Central memory CD8-positive, alpha-beta T cell (primary cell): ENCODE measurements at places on chromosomes 2 and 18.

GRCh38 chr2:164706522-164706921 lies 85.2 kb upstream of the GRB14 start:
- H3K4me1 ChIP-seq, result no peaks in the 10 kb centered on the region
- no peak for DNase-seq
- no peaks in the 10 kb centered on the region for H3K36me3 ChIP-seq
- H3K4me3 ChIP-seq, result no peak overlapping the region
- no peak overlapping the region for H3K27ac ChIP-seq

GRCh38 chr18:27447930-27448329 lies 262.8 kb upstream of the CHST9 start:
- DNase-seq, result no peak
- H3K27me3 ChIP-seq, result no peaks in the 10 kb centered on the region
- H3K27ac ChIP-seq, result no peak overlapping the region
- no peaks in the 10 kb centered on the region for H3K4me1 ChIP-seq

DNA sequence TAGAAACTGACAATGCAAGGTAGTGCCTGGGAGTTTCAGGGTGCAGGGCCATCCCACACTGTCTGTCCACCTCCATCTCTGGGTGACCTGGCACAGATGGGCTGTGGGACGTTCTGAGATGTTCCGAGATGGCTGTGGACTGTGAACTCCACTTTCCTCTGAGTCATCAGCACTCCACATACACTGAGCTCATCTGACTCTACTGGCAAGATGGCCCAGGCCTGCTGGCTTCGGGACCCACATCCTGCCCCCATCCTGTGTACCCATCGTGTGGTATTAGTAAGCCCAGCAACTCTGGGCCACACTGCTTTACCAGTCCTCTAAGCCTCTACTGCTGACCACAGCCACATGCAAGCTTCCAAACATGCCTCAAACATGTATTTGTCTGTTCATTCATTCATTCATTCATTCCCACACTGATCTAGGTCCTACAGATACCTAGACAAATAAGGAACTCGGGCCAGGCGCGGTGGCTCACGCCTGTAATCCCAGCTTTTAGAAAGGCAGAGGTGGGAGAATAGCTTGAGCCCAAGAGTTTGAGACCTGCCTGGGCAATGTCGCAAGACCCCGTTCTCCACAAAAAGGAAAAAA lies 124.8 kb upstream of the CXCR4 start:
- H3K4me1 ChIP-seq, result peaks cover 46% of the 10 kb centered on the region
- no peak for DNase-seq
- H3K36me3 ChIP-seq, result peaks cover 10% of the 10 kb centered on the region
- H3K27ac ChIP-seq, result peak overlapping the region; percentile 94
- H3K4me3 ChIP-seq, result peak overlapping the region; percentile 28

GRCh38 chr18:50649821-50650220 lies 89.9 kb downstream of the MAPK4 start:
- no peaks in the 10 kb centered on the region for H3K36me3 ChIP-seq
- no peaks in the 10 kb centered on the region for H3K4me1 ChIP-seq
- DNase-seq, result no peak
- H3K27ac ChIP-seq, result no peak overlapping the region

DNA sequence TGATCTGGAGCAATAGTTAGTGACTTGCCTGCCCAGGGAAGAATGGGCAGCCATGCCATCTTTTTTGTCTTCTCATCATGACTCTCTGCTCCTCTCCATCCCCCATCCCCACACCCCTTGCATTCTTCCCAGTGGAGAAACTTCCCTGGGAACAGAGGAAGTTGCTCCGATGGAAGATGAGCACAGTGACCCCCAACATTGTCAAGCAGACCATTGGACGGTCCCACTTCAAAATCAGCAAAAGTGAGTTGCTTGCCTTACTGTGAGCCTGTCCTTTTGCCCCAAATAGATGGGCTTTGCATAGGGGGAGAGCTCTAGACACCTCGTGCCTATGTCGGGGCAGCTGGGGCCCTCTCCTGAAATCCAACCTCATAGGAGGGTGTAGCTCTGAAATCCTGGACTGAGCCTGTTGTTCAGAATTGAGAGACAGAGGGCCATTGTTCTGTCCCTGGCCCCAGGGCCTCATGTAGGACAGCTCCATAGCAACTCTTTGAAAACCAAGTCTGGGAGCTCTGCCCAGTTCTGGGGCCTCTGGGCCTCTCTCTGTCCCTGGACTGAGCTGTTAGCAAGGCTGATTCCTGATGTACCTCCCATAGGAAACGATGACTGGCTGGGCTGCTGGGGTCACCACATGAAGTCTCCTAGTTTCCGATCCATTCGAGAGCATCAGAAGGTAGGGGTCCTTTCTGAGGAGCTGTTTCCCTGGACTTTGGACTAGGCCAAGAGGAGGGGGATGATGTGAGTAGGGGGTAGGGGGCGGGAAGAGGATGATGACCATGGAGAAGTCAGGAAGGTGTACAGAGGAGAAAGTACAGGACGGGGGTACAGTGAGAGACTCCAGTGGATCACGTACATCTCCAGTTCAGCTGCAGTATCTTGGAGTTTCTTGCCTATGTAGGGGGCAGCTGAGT lies 35.2 kb downstream of the TTLL4 start:
- H3K36me3 ChIP-seq, result peaks cover 23% of the 10 kb centered on the region
- no peak for DNase-seq
- H3K27ac ChIP-seq, result no peak overlapping the region
- H3K4me3 ChIP-seq, result no peak overlapping the region

GRCh38 chr2:118103951-118104940 lies 16.0 kb downstream of the INSIG2 start:
- H3K4me3 ChIP-seq, result no peak overlapping the region
- DNase-seq, result no peak
- no peaks in the 10 kb centered on the region for H3K27me3 ChIP-seq
- H3K27ac ChIP-seq, result no peak overlapping the region
- peaks cover 5% of the 10 kb centered on the region for H3K4me1 ChIP-seq
- peaks cover 22% of the 10 kb centered on the region for H3K36me3 ChIP-seq

DNA sequence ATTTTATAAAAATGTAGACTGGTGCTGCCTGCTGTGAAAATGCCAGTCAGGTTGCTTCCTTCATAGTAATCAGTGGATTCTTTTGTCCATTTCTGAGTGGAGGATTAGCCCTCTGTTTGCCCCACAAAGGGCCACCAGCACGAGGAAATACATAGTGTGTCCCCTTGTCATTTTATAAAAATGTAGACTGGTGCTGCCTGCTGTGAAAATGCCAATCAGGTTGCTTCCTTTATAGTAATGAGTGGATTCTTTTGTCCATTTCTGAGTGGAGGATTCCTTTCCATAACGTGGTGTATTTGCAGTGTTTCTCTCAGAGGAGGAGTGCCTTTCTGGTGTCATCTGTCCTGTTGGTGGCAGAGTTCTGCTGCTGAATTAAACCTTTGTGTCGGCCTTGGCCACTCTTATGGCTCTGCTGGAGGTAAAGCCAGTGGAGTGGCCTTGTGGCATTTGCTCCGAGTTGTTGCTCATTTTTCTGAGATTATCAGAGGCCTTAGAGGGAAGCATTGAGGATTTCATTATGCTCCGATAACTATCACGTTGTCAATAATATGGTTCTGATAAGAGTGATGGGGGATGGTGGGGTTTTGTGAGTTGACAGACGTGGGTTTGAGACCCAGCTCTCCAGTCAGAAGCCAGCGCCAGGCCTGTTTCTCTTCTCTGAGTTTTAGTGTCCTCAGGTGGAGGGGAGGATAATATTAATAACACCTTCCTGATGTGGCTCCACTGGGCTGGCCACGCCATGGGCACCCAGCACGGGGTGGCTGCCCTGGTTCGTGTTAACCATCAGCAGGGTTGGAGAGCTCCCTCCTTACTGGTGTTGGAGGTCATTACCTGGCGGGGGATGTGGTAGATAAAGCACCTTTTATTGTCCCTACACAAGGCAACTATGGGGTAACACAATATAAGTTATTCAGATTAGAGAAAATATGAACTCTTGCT lies 96.6 kb downstream of the NEDD4L start:
- peaks cover 3% of the 10 kb centered on the region for H3K4me1 ChIP-seq
- H3K36me3 ChIP-seq, result no peaks in the 10 kb centered on the region
- H3K27ac ChIP-seq, result no peak overlapping the region
- DNase-seq, result no peak
- peaks cover 57% of the 10 kb centered on the region for H3K27me3 ChIP-seq

DNA sequence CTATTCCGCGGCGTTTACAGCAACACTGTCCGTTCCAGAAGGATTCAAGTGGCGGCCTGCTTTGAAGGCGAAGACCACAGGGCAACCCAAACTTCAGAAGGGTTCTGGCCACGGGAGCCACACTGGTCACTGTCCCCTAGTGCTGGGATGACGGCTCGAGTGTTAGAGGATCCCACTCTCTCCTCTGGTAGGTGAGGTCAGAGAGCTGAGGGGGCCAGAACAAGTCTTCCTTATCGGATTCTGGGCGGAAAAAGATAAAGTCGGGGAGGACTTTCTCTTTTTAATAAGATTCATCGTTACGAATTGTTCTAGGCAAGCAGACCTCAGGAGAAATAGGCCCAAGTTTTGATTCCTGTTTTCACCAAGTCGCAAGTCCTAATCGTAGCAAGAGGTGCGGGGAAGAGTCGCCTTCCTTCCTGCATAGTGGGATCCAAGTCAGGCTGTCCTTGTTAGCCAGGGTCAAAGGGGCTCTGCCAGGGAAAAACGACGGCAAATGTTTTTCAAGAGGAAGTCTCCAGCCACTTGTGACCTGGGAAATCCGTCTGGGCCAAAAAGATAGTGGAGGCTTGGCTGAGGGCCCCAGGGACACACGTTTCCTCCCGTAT lies 864 bp upstream of the MYL12A start:
- peak overlapping the region; percentile 87 for H3K4me3 ChIP-seq
- H3K27me3 ChIP-seq, result no peaks in the 10 kb centered on the region
- peaks cover 46% of the 10 kb centered on the region for H3K4me1 ChIP-seq
- DNase-seq, result no peak
- peaks cover 37% of the 10 kb centered on the region for H3K36me3 ChIP-seq
- H3K27ac ChIP-seq, result peak overlapping the region; percentile 67
